ENCODE measurements at places on chromosomes 12 and 14.

DNA sequence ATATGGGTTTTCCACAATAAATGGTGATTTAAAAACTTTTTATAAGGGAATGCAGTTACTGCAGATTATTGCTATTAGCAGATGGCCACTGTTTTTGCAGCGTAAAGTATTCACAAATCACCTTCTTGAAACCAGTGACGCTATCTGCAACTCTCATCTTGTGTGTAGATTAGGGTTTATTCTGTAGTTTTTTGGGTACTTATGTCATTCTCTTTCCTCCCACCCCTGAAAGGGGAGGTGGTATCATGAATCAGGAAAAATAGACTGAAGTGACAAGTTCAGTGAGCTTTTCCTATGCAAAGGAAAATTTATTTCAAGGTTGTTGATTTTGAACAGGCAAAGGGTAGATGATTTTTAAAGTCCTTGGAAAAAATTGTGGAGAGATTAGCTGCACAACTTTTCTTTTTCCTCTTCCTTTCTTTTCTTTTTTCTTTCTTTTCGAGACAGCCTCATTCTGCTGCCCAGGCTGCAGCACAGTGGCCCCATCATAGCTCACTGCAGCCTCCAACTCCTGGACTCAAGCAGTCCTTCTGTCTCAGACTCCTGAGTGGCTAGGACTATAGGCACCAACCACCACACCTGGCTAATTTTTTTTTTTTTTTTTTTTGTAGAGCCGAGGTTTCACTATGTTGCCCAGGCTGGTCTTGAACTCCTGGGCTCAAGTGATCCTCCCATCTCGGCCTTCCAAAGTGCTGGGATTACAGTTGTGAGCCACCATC lies 1.6 kb downstream of the FRS2 start:
- DNase-seq: no peak

GRCh38 chr14:103230021-103230420 lies 104.0 kb upstream of the EIF5 start:
- no peak for DNase-seq

- DNase-seq: no peak
Observed at GRCh38 chr12:59383079-59383822, 212.6 kb upstream of the SLC16A7 start.

GRCh38 chr14:95993768-95994592 lies 45.2 kb upstream of the C14orf132 start:
- DNase-seq: no peak

DNA sequence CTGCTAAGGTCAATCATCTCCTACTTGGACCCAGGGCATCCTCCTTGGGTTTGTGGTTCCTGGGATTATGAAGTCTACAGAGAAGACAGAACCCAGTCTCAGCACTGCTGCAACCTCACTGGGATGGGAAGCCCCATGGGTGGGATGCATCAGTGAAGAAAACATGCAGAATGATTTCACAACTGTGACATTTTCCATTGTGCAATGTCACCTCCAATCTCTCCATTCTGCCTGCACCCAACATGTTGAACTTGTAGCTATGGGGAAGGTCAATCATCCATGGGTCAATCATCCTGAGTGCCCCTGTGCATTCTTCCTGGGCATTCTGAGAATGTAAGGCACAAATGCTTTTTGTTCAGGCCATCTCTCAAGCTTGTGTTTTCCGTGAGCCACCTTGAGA lies 1004.4 kb upstream of the TMEM132C start:
- no peak for DNase-seq

GRCh38 chr12:51721282-51721940 lies 127.1 kb downstream of the FIGNL2 start:
- DNase-seq: peak; percentile 49

DNA sequence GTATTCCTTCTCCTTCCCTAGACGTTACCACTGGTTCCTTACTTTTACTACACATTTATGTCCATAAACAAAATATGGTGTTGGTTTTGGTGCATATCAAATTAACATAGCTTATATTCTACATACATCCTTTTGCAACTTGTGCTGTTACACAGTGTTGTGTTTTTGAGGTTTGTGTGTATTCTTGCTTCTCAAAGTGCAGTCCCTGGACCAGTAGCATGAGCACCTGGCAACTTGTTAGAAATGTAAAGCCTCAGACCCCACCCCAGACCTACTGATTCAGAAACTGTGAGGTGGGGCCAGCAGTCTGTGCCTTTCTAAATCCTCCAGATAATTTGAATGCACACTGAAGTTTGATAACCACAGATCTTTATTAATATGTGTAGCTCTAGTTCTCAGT lies 65.9 kb downstream of the RNFT2 start:
- no peak for DNase-seq

DNA sequence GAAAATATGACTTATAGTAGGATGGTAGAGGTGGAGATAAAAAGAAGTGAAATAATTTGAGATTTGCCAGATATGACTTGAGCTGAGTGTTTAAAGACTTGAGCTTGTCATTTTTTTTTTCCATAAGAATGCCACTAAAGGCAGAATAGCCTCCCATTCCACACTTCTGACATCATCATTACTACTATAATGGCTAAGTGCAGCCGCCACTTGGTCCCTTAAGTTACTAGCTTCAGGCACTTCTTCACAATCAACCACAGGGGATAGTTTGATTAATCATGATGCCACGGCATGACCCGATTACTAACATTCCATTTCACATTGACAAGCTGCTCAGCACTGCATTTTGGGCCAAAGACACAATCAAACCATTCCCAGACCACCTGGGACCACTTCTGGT lies 127.9 kb downstream of the EFCAB11 start:
- DNase-seq: no peak

DNA sequence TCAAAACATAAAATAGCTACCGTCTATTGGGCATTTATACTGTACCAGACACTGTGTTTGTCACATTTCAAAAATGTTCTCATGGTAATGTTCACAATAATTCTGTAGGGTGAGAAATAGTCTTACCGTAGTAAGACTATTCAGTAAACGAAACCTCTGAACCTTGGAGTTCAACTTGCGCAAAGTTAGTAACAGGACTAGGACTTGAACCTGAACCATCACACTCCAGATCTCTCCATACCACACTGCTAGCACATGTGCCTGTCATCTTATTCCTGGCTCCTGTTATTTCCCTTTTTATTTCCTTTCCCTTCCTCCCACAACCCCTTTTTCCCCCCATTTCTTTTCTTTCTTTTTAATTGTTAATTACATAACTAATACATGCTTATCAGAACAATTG lies 65.4 kb downstream of the PLEKHA5 start:
- no peak for DNase-seq

GRCh38 chr14:62329427-62329826 lies 567.2 kb downstream of the SNAPC1 start:
- no peak for DNase-seq

DNA sequence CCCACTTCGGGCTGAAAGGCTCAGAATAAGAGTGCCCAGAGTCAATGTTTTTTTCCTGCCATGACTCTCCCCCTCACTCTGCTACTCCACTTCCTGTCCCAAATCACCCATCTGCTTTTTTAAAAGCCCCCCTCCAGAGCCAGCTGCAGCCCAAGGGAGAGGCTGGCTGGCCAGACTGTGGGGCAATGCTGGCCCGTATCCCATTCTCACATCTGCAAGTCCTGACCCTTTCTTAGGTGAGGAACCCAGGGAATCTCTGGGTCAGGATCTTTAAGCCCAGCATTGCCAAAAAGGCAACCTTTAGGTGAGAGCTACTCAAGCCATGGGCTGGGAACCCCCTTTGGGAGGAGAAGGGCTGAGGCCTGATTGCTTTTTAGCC lies 1.7 kb upstream of the ITGA5 start:
- no peak for DNase-seq

- no peak for DNase-seq
Observed at GRCh38 chr12:12922191-12922616, 29.8 kb downstream of the GPRC5D start.

All from C1 segment of cervical spinal cord (tissue), 14 donors.